ENCODE measurements at places on chromosomes 2 and 18.

- DNase-seq: no peak
Observed at GRCh38 chr2:204240961-204241360, 304.3 kb upstream of the PARD3B start.

GRCh38 chr18:67540559-67540958 is 24.0 kb upstream of the DSEL start:
- DNase-seq: no peak

DNA sequence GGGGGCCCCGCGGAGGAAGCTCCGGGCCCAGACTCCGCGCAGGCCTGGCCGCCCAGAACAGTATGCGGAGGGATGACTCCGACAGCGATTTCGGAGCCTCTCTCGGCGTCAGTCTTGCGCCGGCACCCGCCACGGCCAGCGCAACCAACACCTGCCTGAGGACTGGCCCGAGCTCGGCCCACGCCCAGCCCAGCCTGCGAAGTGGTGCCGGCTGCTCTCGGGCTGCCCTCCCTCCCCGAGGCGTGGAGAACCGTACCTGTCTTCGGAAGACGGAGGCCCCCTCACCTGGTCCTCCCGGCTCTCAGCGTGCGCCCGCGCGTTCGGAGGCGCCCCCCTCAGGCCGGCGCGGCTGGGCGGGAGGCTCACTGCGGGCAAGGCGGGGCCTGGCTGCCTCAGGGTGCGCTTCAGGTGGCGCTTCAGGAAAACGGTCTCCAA is at the start of gene M1AP:
M1AP (minus strand) TSS at position 322 of the 435 bp plus-strand sequence. CDS start 8,055 bp downstream, outside the sequence.
- no peak for DNase-seq

GRCh38 chr2:228535396-228535795 is 353.9 kb upstream of the SPHKAP start:
- DNase-seq: no peak

- DNase-seq: no peak
Observed at GRCh38 chr2:22855081-22855480, 529.9 kb upstream of the KLHL29 start.

GRCh38 chr2:208491641-208492040 is 85.0 kb downstream of the PTH2R start:
- no peak for DNase-seq

- no peak for DNase-seq
Observed at GRCh38 chr2:78734221-78734620, 291.3 kb upstream of the REG3G start.

GRCh38 chr18:48459465-48459864 is 50.3 kb upstream of the ZBTB7C start:
- DNase-seq: no peak

DNA sequence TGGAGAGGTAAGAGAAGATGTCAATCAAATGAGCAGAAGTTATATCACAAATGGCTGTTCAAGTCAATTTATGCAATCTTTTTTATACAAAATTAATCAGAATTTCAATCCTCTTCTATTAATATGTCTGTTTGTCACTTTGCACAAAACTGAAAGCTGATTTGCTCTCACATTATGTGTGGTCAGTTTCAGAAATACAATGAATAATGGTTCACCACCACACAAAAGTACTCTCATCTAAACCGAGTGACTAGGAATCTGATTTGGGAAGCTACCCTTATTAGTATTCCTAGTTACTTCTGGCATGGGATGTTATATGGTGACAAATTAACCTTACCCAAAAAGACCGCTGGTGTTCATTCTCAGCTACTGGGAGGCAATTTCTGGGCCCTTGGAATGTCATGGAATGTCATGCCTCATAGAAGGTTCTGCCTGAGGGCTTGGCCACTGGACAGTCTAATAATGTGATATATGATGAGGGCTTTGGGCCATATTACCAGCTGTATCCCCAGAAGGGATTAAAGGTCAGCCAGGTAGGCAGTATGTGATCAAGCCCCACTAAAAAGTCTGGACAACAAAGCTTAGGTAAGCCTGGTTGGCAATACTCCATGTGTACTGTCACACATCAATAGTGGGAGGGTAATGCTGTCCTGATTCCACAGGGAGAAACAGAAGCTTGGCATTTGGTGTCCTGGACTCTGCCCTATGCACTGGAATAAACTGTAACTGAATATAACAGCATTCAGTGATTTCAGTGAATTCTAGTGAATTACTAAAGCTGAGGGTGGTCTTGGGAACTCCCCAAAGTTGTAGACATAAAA is 113.2 kb downstream of the PIGN start:
- no peak for DNase-seq

GRCh38 chr18:36638224-36638623 is 190.6 kb downstream of the TPGS2 start:
- DNase-seq: no peak

DNA sequence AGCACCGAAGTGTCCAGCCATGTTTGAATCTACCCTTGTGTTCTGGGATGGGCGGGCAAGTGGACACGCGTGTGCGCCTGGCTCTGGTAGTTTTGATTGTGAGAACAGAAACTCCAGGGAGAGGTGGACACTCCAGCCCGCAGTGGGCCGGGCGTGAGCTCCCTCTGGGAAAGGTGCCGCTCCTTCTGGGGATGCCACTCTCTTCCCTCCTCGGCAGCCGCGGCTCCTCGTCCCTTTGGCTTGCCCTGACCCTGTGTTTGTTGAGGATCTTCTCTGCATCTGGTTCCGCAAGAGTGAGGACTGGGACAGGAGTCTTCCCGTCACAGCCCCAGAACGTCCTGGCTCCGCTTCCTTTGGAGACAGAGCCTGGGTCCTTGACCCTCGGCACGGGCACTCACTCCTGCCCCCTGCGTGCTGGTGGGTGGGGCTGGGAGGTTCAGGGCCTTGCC is 1.3 kb downstream of the CTDP1 start:
- DNase-seq: no peak

GRCh38 chr18:35716169-35716831 is 134.8 kb downstream of the GALNT1 start:
- no peak for DNase-seq

DNA sequence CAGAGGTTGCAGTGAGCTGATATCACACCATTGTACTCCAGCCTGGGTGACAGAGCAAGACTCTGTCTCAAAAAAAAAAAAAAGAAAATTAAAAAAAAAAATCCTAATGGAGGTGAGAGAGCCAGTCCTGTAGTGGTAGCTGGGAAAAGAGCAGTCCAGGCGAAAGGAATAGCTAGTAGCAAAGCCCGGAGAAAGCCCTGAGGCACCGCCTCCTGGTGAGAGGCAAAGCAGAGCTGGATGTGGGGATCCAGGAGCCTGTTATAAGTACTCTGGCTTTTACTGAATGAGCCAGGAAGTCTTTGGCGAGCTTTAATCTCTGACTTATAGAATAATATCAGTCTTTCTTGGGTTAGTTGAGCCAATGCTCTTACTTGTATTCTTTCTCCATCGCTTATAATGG is 6.6 kb upstream of the KLHL23 start:
- DNase-seq: no peak

DNA sequence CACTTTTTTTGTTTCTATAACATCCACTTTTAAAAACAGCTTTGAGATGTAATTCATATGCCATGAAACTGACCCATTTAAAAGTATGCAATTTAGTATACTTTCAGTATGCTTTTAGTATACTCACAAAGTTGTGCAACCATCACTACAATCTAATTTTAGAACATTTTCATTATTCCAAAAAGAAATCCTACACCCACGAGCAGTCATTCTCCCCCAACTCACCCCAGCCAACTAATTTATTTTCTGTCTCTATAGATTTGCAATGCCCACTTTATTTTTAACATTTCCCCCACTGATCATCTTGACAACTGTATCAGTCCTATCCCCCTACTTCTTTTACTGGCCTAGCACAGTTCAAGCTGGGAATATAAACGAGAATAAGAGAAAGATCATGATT is 39.1 kb downstream of the FAM98A start:
- no peak for DNase-seq

DNA sequence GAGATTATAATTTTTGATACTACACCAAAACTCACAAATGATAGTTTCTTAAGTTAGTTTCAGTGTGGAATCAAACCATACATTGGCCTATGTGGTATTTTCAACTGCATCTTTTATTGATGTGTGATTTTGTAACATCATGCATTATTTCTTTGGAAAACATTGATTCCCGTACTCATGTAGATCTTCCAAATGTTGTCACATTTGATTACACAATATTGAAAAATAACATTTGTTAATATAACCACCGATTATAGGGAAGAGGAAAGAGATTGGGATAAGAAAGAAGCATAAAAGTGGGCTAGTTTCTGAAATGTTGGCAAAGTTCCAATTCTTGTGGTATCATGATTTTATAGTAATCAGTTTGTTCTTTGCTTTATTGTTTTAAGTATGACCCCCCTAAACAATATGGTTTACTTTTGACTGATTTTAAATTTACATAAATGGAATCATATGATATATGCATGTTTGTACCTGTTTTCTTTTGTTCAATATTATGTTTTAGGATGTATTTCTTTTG is 117.2 kb upstream of the OTX1 start:
- DNase-seq: no peak

GRCh38 chr2:145380436-145381017 is 860.6 kb upstream of the ZEB2 start:
- DNase-seq: no peak

- no peak for DNase-seq
Observed at GRCh38 chr18:56907771-56908170, 239.1 kb upstream of the BOD1L2 start.

DNA sequence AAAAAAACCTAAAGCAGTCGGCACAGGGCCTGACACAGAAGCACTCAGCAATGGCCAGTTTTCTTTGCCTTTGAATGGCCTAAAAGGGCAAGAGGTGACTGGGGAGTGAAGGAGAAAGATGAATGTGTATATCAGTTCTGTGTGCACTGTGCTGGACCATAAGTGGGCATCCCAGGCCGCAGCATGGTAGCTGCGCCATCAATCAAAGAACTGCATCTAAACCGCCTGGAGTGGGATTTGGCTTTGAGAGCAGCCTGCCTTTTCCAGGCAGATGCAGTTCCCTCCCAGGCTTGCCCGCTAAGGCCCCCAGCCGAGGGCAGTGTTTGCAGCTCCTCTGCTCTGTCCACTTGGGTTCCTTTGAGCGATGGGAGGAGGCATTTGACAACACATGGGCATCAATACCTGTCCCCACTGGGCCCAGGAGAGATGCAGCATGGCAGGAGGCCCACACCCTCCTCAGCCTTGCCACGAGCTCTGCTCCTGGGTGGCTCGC is 144.1 kb downstream of the FAM210A start:
- DNase-seq: no peak

GRCh38 chr2:101752716-101753616 is 55.5 kb downstream of the MAP4K4 start:
- no peak for DNase-seq

DNA sequence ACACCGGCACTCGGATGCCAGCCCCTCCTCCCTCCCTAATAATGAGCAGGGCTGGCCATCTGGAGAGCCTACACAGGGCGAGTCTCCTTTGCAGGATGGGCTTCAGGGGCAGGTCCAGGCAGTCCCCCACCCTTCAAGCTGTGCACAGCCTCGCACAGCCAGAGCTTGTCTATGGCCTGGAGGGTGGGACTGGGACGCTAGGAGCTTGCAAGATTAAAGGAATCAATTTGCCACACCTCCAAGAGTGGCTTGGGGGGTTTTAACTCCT is 43.9 kb upstream of the OTOF start:
- no peak for DNase-seq

DNA sequence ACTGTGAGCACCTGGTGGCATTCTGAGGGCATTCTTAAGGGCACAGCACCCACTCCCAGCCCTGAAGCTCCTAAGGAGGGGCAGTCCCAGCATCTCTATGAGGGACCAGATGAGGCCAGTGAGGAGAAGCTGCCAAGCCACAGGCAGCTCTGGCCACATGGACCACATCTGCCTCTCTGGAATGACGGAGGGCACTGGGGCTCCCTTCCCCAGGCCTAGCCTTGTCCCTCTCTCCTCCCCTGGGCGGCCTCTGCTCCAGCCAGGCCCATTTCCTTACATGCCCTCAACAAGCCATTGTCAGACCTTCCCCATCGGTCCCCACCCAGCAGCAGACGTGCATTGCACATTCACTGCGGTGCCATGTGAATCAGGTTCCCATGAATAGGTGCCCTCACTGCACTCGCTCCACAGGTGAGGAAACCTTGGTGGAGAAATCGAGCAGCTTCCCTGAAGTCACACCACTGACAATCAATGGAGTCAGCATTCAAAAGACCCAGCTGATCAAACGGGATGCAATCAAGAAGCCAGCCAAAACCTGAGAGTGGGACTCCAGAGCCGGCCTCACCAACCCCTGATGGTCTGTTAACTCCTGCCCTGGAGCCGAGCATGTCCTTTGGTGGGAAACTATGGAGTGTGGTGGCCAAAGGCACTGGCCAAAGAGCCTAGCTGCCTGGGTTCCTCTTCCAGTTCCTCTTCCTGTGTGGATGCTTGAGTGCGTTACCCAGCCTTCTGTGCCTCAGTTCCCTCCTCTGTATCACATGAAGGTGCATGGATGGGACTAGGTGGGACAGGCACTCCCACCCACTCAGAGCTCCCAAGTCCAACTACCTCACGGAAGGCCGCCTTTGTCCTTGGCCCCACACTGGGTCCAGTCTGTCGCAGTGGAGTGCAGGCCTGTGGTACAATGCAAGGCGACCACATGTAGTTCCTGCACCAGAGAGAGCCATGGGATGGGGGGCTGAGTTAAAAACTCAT is 147.3 kb downstream of the ZFP36L2 start:
- DNase-seq: no peak

- DNase-seq: no peak
Observed at GRCh38 chr2:127449898-127450297, 31.7 kb downstream of the PROC start.

GRCh38 chr2:8277921-8278571 is 403.8 kb upstream of the ID2 start:
- DNase-seq: no peak

- no peak for DNase-seq
Observed at GRCh38 chr18:7978834-7979233, 411.7 kb downstream of the PTPRM start.

DNA sequence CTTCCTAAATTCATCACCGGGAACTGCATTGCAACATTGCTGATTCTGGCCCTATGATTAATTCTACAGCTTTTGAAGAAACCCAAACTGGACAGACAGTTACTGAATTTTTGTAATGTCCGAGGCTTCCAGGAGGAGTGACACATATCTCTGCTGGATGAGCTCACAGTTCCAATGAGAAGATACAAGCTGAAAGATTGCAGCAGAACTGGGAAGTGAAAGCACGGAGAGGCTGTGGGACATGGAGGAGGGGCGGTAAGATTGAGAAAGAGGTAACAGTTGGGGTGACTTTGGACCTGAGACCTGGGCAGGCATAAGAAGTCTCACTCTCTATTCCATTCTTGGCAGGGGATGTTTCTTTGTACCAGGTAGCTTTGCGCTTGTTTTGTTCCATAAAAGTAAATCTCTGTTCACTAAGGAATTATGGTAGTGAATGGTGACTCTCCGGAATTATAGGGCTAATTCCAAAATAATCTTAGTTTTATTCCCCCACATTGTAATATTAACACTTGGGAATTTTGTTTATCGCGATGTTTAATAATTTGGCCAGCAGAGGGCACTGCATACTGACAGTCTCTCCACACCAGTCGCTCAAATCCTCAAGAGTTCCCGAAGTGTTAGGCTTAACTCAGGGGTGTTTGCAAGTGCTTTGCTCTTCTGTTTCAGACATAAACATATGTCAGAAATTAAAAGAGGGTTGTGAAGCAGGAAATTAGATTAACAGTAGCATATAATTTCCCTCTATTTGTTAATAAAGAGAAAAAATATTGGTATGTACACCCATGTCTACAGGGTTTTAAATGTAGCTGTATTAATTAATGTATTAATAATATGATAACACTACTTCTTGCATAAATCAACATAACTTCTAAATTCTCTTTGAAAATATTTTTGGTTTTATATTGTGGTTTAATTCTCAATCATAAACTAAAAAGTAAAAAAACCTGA is 201.4 kb downstream of the SOCS6 start:
- no peak for DNase-seq

Measured in iPS DF 19.7 (cell line).